Effector CD8-positive, alpha-beta T cell (primary cell): ENCODE measurements at places on chromosomes 6 and 20.

DNA sequence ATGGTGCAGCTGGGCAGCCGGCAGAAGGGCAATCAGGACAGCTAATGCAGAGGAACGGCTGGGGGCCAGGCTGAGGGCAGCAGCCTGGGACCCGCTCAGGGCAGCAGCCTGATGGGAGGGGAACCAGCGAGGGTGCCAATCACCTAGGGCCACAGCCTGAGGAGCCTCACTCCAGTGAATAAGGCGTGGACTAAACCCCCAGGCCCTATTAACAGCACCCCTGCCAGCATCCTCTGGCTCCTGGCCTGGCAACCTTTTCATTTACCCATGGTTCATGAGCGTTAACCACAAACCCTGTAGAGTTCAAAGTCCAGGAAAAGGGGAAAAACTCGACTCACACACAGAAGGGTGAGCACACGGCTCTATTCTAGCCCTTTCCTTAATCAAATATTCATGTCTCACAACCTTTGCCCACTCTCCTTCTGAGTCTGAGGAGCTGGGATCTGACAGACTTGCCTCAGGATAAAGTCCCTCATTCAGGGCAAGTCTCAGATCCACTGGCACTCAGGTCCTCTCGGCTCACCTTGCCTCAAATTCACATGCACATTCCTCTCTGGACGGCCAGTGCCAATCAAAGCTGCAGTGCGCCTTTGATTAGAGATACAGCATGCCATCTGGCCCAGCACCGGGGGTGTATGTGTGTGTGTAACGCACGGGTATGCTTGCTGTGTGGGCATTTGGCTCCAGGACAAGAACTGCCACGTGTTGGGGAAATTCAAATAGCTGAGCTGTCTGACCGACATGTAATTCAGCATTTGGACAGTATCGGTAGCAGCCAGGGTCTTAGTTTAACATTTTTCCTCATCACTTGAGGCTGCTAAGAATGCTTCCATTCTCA lies 86.9 kb upstream of the TRAF3IP2 start:
- no peak for DNase-seq

GRCh38 chr6:153145591-153145990 lies 14.5 kb upstream of the RGS17 start:
- DNase-seq = no peak

- no peak for DNase-seq
These were observed 231.6 kb downstream of the FNDC1 start for GRCh38 chr6:159400826-159401225.

GRCh38 chr6:160156842-160157241 lies 35.2 kb downstream of the SLC22A1 start:
- no peak for DNase-seq

- no peak for DNase-seq
These were observed 22.1 kb upstream of the ADGRF1 start for GRCh38 chr6:47064274-47064673.

GRCh38 chr6:123418071-123418470 lies 218.7 kb downstream of the TRDN start:
- DNase-seq = no peak

DNA sequence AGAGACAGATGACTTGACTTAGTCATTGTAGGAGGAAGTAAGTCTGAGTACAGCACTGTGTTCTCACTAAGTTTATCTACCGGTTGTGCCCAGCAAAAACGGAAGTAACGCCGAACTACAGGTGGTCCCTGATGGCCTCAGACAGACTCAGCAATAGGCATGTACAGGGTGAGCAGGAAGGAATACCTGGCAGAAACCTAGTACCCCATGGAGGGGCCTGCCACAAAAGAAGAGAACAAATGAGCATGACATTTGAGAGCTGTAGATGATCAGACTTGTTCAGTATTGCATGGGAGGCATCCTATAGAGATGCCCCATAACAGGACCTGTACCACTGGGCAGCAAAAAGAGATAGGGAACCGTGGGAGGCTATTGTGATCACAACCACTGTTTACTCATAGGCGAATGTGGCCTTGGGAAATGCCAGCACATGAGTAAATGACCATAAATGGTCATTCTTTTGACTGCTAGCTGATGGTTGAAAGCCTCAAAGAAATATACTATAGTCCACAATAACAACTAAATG lies 106.4 kb upstream of the TAB2 start:
- DNase-seq = no peak

DNA sequence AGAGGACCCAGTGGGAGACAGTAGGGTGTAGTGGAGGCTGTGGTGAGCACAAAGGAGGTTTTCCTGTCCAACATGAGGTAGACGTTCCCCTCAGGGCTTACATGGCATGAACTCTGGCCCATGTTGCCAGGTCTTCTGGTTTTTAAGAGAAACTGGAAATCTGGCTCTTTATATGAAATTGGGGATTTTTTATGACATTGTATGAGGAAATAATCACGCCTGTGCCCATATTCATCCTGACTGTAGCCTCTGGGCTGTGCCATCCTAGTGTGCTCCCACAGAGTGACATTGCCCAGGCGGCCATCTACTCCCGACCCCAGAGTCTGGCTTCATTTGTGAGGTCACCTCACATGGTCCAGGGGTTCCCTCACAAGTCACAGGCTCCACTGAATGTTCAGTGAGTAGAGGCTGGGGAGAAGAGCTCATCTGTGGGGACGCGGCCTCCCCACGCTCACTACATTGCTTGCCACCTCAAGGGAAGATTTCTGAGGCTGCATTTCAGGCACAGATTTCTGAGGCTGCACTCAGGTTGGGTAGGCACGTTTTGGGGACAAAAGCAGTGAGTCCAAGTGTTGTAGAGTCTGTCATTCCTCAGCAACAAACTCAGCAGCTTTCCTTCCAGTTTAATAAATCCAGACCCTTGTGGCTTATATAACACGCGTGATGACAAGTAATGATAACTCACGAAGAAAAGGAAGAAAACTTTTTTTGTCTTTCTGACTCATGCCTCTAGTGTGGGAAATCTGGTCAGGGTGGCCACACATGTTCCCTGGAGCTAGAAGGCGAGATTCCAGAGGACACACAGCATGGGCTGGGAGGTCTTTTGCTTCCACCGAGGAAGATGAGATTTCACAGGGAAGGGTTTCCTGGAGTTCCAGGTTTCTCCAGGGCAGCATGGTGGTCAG lies 41.7 kb downstream of the SLC24A3 start:
- DNase-seq = no peak

- DNase-seq = no peak
These were observed 236.3 kb downstream of the BCAS1 start for GRCh38 chr20:53834062-53834442.

- no peak for DNase-seq
These were observed 50.8 kb upstream of the DSN1 start for GRCh38 chr20:36824142-36824940.

- no peak for DNase-seq
These were observed 6.6 kb downstream of the LRP11 start for GRCh38 chr6:149857541-149857940.

GRCh38 chr6:41446907-41447545 lies 99.2 kb upstream of the FOXP4 start:
- DNase-seq = no peak

DNA sequence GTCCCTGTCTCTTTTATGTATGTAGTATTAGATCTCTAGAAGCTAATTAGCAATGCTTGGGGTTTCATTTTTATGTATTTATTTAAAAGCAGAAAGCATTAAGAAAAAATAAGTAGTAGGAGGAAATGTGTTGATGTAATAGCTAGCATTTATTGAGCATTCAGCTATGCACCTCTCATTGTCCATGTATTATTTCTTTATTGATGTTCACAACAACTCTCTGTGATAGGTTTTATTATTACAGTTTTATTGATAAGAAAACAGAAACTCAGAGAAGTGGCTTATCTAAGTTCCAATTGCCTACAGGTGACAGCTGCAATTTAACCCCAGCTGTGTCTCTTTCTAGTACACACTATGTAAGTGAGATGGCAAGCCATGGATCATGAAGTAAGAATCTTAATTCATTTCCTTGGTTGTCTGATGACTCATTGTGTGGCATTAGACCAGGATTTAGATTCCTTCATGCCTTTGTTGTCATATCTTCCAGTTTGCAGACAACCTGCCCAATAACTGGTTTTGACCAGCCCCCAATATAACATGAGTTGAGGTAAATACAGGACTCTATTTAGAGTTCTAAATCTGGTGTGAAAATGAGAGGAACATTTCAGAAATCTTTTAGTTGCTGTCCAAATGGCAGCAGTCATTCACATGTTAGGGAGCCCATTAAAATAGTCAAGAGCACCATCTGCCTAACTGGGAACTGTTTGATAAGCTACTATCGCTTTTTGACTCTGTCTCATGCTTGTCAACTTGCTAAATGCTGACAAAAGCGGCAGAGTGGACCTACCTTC lies 170.8 kb upstream of the PHACTR1 start:
- no peak for DNase-seq

DNA sequence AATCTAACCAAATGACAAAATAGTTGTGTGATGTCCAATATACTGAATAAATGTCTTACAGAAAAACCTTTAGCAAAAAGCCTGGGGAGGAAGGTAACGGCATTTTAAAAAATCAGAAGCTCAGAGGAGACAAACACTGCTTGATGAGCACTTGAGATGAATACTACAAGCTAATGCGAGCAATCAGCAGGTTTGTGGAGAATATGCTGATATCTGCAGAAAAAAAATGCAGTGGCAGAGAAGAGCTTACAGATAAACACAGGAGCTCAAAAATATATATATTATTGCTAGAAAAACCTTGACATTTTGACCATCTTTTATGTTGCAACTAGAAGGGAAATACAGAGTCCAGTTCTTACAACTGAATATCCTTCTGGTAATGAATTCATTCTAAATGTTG lies 972.7 kb downstream of the KIF16B start:
- DNase-seq = no peak

DNA sequence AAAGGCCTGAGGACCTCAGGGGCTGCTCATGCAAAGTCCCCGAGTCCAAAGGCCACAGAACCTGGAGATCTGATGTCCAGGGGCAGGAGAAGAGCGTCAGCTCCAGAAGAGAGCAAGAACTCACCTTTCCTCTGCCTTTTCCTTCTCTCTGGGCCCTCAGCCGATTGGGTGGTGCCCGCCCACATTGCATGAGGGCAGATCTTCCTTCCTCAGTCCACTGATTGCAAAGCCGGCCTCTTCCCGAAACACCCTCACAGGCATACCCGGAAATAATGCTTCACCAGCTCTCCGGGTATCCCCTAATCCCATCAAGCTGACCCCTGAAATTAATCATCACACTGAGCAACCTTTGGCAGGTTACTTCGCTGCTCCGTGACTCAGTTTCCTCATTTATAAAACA lies 33.4 kb downstream of the SPDEF start:
- no peak for DNase-seq

DNA sequence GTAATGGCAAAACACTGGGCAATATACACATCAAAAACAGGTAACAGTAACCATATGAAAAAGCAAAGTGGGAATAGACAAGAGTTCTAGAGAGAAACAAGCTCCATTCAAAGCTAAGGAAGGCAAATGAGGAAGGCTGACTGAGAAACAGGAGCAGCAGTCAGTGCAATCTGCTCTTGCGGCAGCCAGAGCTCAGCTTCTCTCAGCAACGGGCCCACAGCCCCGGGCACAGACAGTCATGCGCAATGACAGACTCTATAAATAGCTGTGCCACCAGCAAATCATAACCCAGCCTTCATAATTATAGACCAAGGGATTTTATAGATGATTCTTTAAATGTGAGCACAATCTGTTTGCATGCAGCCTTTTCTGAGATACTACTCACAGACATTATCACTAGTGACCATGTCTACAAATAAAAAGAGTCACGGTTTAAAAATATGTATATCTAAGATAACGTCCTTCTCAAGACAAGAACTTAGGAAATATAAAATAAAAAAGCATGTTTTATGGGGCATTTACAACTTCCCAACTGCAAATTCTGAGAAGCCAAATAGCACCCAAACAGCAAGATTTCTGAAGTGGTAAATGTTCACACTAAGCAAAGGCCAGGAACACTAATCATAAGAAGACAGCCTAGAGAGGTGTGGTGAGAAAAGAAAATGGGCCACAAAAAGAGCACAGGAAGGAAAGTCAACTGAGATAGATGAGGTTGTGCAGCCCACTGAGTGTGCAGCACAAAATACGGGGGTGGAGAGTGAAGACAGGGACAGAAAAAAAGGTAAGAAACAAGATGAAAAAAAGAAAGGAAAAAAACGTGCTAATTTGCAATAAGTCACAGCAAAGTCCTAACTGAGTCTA lies 39.9 kb upstream of the BEND6 start:
- DNase-seq = no peak

- no peak for DNase-seq
These were observed 163.2 kb upstream of the TSHZ2 start for GRCh38 chr20:52809003-52809402.

DNA sequence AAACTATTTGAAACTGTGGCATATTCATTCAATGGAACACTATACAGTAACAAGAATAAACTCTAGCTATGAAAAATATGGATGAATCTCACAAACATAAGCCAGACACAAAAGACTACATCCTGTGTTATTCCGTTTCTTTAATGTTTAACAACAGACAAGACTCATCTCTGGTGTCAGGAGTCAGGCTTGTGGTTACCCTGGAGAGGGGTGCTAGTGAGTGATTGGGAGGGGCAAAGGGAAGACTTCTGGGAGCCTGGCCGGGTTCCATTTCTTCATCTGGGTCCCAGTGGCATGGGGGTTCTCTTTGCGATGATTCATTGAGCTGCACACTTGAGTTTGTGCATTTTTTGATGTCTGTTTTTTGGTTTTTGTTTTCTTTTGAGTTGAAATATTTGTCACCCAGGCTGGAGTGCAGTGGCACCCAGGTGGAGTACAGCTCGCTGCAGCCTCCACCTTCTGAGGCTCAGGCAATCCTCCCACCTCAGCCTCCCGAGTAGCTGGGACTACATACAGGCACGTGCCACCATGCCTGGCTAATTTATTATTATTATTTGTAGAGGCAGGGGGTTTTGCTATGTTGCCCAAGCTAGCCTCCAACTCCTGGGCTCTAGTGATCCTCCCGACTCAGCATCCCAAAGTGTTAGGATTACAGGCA lies 21.2 kb upstream of the TTPAL start:
- no peak for DNase-seq

DNA sequence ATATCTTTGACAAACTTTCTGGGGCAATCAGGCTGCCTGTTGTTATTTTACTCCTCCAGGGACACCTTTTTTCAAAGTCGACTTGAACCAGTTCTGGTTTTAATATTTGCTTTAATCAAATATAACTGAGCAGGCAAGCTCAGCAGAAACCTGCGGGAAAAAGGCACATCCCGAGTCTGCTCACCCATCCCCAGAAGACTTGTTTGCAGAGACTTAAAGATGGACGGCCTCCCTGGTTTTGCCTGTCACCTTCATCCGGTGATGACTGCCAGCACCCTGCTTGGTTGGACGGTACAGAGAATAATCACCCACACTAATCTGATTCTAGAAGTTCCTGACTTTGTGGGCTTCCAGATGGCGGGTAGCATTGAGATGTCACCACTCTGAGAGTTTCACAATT lies 36.8 kb downstream of the PPP1R3G start:
- DNase-seq = no peak

DNA sequence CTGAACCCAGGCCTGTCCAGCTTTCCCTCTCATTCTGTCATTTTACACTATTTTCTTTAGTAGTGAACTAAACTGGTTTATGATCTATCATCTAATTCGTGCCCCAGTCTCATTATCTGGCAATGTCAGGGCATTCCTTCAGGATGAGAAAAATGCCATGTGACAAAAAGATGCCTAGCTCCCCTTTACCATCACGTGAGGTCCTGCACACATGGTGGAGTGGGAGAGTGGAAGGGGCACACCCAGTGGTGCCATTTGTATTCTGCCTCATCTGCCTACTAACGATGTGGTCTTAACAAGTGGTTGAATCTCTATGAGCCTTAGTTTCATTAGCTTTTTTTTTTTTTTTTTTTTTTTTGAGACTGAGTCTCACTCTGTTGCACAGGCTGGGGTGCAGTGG lies 41.2 kb downstream of the CDC5L start:
- no peak for DNase-seq
